OCI-LY7 (cell line): ENCODE measurements at places on chromosomes 5 and 9. TPM values are rescaled to one million over a fixed set of nuclear protein-coding genes. Genes with fewer than 3 reads are reported as not detected.

Gene ENTREP1
- not detected in 2 replicates for total RNA-seq

Gene GPR150
- not detected in 2 replicates for total RNA-seq

Gene ABCA2
- 8.3 and 10.6 TPM in 2 replicates for total RNA-seq

Gene NEURL1B
- total RNA-seq: 0.30 and 0.32 TPM in 2 replicates

Gene PLAC8L1
- total RNA-seq: 1.7 and 2.1 TPM in 2 replicates

Gene C8G
- 2.1 and 2.2 TPM in 2 replicates for total RNA-seq

Gene HNRNPA0
- 46.0 and 50.3 TPM in 2 replicates for total RNA-seq

Gene SVEP1
- total RNA-seq: not detected in 2 replicates
